ENCODE measurements at places on chromosomes 2 and 18. TPM values are rescaled to one million over a fixed set of nuclear protein-coding genes. Genes with fewer than 3 reads are reported as not detected.

SKA1 gene
- 30.4 TPM for total RNA-seq

GRCh38 chr2:40279001-40279400, 172.9 kb downstream of the SLC8A1 start:
- DNase-seq = no peak

GRCh38 chr2:214006601-214007000, 404.3 kb upstream of the VWC2L start:
- no peak for DNase-seq

- DNase-seq = no peak
These were observed 1280.5 kb upstream of the ZEB2 start for GRCh38 chr2:145800151-145801091.

Data from H4 (cell line).